ENCODE measurements at places on chromosomes 11 and 22.

DNA sequence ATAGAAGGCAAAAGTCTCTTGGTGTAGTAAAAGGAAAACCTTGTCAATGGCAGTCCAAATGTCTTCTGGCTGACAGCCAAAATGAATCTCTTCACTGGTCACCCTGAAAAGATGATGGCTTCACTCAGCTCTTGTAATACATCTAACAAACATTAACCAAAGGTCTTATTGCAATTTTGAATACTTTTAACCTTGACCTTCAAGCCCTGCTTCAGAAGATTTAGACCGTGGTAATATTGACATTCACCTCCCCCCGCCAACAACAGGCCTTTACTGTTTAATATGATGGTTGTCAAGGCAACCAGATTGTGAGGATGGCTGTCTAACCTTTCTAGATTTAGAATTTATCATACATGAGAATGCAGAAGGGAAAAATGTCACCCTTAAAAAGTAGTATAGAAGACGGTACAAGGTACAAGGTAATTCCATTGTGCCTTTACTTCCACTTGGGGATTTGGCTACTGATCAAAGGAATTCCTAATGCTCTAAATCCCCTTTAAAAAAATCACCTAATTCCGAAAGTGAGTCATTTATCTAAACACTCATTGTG lies 342.3 kb downstream of the LARGE1 start:
- DNase-seq, result no peak

- no peak for DNase-seq
Observed at GRCh38 chr11:64585150-64585549, 5.9 kb upstream of the SLC22A12 start.

DNA sequence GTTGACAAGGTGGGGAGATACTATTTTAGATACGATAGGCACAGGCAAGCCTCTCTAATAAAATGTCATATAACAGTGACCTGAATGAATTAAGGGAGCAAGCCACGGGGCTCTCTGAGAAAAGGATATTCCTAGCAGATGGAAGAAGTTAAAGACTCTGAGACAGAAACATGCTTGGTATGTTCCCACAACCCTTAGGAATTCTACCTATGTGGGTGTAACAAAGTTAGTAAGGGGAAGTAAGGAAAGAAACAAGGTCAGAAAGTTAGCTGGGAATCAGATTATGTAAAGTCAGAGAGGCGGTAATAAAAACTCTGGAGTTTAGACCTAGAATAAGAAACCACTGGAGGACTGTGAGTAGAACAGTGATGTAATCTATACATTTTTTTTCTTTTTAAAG lies 59.7 kb upstream of the GDPD4 start:
- DNase-seq, result no peak

DNA sequence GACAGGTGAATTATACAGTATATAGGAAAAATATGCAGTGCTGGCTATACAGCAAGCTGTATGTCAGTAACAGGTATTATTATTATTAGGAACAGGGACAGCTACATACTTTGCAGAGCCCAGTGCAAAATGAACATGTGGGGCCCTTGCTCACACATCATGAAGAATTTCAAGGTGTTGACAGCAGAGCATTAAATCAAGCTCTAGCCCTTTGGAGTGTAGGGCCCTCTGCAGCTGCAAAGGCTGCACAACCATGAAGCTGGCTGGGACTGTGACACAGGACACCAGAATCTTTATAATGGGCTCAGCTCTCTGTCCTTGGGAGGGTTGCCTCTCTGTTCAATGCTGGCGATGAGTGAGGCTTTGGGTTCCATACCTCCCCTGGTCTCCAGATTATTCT lies 44.9 kb upstream of the DAGLA start:
- DNase-seq, result no peak

DNA sequence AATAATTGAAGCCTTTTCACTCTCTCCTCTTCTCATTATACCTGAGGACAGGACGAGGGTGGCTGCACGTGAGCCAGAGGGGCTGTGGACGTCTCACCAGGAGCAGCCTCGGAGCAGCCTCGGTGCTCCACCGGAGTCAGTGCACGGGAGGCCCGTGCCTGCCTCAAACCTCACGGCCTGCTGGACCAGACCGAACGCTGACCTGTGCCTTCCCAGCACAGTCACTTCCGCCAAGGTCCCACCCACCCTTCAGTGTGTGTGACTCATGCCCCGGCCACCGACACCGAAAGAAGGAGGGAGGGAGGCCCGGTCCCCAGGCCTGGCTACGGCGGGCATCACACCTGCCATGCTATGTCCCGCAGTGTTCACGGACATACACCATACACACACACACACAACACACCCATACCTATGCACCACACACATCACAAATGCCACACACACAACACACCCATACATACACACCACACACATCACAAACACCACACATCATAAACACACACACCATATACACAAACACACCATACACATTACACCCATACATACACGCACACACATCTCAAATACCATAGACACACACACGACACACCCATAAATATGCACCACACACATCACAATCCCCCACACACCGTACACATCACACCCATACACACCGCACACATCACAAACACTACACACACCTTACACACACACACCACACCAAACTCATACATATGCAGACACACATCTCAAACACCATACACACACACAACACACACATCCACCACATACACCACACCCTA lies 1506.5 kb downstream of the TBC1D22A start:
- DNase-seq, result no peak

DNA sequence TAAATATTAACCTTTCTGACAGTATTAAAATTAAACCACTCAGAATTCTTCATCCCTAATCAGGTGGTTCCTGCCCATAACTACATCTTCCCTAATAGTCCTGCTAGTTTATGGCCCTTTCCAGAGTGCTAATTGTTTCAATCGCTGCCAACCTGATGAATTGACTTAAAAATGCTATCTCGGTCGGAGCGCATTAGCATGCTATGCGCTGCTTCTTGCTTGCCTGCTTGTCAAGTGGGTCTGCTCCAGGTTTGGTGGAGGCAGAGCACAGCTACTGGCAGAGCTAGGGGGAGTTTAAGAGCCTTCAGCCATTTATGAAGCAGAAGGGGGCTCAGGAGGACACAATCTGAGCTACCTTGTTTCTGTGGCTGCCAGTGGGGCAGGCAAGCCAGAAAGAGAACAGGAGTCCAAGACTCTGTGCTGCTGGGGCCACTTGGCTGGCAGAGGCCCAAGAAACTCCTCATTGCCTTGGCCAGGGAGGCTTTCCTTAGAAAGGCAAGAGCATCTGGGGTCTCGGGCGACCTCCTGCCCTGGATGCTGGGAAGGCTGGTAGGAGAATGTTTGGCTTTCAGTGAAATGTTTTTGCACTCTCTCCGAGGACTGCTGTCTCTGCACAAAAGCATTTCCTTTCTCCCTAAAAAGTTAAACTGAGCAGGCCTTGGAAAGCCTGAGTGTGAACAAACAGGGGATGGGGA lies 62.1 kb upstream of the PHOX2A start:
- no peak for DNase-seq

DNA sequence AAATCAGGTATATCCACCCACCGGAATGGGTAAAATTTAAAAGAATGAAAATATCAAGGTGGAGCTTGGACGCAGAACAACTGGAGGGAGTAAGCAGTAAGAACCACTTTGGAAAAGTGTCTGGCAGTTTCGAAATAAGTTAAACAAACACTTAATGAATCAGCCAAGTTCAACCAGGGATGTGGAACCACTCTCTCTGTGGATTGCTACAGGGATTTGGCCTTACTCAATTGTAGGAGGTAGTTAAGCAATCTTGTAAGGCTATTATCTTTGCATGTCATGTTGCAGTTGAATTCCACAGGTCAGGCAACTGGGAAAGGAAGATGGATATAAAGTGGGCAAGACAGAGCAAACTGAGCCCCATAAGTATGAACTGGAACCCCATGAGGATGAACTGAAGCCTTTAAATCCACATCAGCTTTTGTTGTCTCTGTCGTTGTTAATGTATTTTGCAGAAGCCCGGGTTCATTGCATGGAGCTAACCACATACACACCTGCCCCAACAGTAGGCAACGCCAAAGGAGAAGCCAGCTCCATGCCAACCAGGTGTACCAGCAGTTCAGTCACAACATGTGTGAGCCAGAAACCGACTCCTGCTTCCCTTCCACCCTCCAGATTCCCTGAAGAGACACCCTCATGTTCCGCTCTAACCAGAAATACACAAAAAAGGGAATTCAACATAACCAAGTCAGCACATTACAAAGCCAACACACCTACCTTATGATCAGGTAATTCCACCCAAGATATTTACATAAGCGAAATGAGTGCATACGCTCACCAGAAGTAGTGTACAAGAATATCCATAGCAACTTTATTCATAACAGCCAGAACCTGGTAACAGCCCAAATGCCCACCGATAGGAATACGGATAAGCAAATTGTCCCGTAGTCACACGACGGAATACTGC lies 8.0 kb upstream of the SLC43A3 start:
- no peak for DNase-seq

DNA sequence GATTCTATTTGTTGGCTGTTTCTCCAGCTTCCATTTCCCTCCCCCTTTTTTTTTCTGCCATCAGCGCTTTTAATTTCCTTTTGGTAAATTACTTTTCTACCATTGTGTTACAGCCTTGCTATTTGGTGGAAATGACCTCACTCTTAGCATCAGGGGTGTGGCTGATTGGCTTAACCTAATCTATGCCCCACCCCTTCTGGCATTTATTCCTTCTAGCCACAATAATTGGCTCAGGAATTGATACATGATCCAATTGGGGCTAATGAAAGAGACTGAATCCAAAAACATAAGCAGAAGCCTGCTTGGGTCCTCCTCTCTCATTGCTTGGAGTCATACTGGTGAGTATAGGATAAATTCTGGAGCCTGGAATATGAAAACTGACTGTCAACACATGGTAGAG lies 402.4 kb upstream of the LRRC4C start:
- DNase-seq, result no peak

GRCh38 chr11:120295099-120295498 lies 30.0 kb upstream of the TLCD5 start:
- no peak for DNase-seq

DNA sequence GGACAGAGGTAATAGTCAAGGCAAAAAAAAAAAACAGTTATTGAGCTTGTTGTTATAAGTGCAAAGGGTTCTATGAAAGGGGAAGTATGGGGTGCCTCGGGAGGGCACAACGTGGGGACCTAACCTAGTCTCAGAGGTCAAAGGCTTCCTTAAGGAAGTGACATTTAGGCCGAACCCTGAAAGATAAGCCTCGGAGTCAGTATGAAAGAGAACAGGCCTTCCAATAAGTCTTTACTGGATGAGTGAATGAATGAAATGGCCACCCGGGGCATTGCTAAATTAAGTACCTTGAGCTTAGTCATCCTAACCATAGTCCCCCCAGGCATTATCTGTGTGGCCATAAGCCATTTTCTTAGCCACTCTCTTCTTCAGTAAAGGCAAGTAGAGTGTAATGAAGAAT lies 19.7 kb downstream of the FLI1 start:
- DNase-seq, result no peak

DNA sequence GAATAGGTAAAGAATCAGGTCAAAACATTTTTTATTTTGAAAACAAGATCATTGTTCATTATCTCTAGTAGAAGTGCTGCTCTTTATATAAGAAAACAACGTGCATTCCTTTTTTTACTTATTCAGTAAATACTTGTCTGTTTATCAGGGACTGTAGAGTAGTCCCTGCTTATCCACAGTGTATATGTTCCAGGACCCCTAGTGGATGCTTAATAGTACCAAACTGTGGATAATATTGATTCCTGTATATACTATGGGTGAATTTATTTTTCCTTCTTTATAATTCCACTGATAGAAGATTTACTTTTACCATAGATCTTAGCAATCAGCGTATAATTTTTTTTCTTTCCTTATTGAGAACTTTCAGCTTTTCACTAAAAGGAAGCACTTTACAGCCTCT lies 32.6 kb downstream of the CEP295 start:
- no peak for DNase-seq

- DNase-seq, result no peak
Observed at GRCh38 chr11:114166897-114167323, 107.4 kb downstream of the ZBTB16 start.

- no peak for DNase-seq
Observed at GRCh38 chr11:88345408-88345807, 7.9 kb upstream of the CTSC start.

- DNase-seq, result no peak
Observed at GRCh38 chr11:68099474-68100405, 21.4 kb downstream of the CHKA start.

DNA sequence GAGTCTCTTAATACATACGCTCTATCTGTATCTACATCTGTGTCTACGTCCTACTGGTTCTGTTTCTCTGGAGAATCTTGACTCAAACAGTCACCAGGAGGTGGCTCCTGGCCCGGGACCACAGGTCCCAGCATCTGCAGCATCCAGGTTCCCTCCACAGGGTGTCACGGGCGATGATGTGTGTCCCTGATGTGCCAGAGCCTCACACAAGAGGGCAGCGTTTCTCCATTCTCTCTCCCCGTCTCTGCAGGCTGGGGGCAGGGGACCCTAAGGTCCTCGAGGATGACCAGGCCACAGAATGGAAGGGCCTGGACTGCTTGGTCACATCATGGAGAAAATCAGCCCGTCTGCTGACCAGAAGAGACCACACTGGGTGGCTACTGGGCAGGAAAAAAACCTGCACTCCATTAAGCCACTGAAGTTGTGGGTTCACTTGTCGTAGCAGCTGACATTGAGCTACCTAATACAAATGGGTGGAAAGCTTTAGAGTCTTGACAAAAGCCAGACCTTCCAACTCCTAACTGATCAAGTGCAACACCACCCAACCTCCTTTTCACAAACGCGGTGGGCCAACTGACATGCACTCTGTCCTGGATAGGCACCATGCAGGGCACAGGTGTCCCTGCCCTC lies 392.5 kb downstream of the CTTN start:
- DNase-seq, result no peak

- DNase-seq, result no peak
Observed at GRCh38 chr11:84687433-84687832, 939.7 kb downstream of the DLG2 start.

DNA sequence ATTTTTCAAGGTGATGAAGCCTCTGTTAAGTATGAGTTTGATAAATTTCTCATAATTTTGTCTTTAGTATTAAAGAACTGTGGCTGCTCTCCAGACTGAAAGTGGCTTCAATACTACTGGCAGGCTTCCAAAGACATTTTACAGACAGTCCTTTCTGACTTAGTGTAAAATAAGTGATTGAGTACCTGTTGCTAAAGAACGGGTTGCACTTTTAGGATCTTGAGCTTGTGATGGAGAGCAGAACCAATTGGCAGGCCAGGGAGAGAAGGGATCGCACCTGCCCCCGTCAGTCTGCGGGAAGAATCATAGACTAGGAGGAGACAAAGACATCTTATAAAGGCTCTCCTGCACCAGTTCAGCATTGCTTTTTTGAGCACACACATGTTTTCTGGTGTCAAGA lies 4.4 kb downstream of the NCAM1 start:
- no peak for DNase-seq

DNA sequence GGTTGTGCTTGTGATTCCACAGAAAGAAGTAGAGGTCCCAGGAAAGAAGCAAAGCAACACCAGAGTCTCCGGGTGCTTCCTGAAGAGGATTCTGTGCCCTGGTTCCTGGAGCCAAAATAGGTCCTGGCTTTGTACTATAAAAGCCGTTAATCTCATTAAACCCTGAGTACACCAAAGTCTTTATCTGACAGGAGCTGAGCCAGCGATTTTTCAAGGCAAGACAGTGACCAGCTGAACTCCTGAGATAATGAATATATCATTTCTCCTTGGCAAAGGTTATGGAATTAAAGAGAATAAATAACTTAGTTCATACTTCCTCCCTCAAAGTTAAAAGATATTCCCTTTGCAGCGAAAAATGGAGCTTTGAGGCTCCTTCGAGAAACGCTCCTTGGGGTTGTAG lies 5.2 kb downstream of the TMEM138 start:
- DNase-seq, result no peak

All from GM12864 (cell line).